ENCODE measurements at places on chromosomes 2 and 18. TPM values are rescaled to one million over a fixed set of nuclear protein-coding genes. Genes with fewer than 3 reads are reported as not detected.
A peak's percentile ranks its signal among the peaks of the same experiment; 100 is the strongest.

DNA sequence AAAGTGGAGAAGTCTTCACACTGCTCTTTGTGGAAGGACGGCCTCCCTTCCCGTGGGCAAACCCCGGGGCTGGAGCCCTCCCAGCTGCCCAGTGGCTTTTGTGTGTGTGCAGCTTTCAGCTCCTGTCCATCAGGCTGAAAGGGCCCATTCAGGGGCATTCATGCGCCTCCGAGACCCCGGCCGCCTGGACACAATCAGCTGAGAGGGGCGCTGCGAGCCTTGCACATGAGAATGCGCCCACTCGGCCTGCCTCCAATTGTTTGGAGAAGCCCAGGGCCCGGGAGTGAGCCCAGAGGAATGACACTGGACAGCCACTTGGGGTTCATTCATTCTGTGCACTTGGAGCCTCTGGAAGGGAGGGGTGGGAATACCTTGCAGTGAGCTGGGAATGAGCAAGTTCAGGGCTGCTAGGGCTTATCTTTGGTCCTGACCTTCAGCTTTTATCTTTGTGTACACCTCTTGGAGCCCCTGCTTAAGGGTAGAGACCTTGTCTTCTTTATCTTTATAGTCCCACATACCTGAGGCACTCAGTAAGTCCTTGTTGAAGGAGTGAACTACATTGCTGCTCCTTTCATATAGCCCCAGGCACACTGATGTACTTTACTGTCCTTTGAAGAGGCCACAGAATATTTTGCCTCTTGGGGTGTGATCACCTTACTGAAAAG is 56.5 kb downstream of the TCF7L1 start:
- no peak overlapping the region for H3K27ac ChIP-seq
- no peak for DNase-seq
- H3K4me3 ChIP-seq, result no peak overlapping the region
- H3K4me1 ChIP-seq, result no peaks in the 10 kb centered on the region
- H3K27me3 ChIP-seq, result no peaks in the 10 kb centered on the region
- H3K36me3 ChIP-seq, result no peaks in the 10 kb centered on the region

- H3K4me1 ChIP-seq, result no peaks in the 10 kb centered on the region
- no peak overlapping the region for H3K27ac ChIP-seq
- no peak for DNase-seq
- no peaks in the 10 kb centered on the region for H3K36me3 ChIP-seq
Measured at GRCh38 chr2:45275806-45276205, 266.6 kb upstream of the SIX2 start.

- no peak for DNase-seq
- no peaks in the 10 kb centered on the region for H3K27me3 ChIP-seq
- no peak overlapping the region for H3K4me3 ChIP-seq
- no peaks in the 10 kb centered on the region for H3K36me3 ChIP-seq
- no peaks in the 10 kb centered on the region for H3K4me1 ChIP-seq
- H3K27ac ChIP-seq, result no peak overlapping the region
Measured at GRCh38 chr2:220227266-220227920, 600.0 kb downstream of the SLC4A3 start.

Gene SKOR2
- total RNA-seq, result not detected

- H3K4me1 ChIP-seq, result peaks cover 3% of the 10 kb centered on the region
- peak overlapping the region; percentile 51 for H3K27ac ChIP-seq
- no peaks in the 10 kb centered on the region for H3K36me3 ChIP-seq
- no peaks in the 10 kb centered on the region for H3K27me3 ChIP-seq
- DNase-seq, result peak; percentile 72
- H3K4me3 ChIP-seq, result no peak overlapping the region
Measured at GRCh38 chr2:131419441-131419840, 55.5 kb upstream of the RAB6D start.

DNA sequence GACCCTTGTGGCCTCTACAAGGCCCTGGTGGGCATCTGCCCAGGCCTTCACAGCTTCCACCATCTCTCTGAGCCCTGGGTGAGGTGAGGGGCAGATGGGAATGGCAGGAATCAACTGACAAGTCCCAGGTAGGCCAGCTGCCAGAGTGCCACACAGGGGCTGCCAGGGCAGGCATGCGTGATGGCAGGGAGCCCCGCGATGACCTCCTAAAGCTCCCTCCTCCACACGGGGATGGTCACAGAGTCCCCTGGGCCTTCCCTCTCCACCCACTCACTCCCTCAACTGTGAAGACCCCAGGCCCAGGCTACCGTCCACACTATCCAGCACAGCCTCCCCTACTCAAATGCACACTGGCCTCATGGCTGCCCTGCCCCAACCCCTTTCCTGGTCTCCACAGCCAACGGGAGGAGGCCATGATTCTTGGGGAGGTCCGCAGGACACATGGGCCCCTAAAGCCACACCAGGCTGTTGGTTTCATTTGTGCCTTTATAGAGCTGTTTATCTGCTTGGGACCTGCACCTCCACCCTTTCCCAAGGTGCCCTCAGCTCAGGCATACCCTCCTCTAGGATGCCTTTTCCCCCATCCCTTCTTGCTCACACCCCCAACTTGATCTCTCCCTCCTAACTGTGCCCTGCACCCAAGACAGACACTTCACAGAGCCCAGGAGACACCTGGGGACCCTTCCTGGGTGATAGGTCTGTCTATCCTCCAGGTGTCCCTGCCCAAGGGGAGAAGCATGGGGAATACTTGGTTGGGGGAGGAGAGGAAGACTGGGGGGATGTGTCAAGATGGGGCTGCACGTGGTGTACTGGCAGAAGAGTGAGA is 2.0 kb downstream of the PROC start:
- no peaks in the 10 kb centered on the region for H3K36me3 ChIP-seq
- H3K27me3 ChIP-seq, result no peaks in the 10 kb centered on the region
- no peaks in the 10 kb centered on the region for H3K4me1 ChIP-seq

Gene CFAP210
- 3.3 TPM for total RNA-seq

DNA sequence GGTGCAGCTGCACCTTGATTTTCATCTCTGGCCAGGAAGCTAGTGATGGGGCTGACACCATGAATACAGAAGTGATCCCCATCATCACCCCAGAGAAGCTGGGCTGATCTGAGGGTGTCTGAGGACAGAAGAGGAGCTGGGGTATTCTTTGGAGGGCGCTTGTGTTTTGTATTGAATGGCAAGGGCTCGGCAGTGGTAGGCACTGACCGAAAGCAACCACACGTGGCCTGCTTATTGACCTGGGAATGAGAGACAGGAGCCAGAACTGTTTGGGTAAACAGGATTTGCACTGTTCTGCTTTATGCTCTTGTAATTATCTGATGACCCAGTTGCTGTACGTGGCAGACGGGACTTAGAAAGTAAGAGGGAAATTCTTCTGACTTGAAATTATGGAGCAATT is 62.6 kb upstream of the RPL31 start:
- H3K4me3 ChIP-seq, result no peak overlapping the region
- no peaks in the 10 kb centered on the region for H3K36me3 ChIP-seq
- DNase-seq, result no peak

Gene CXCR2
- total RNA-seq, result 0.91 TPM

Gene CFAP53
- total RNA-seq, result not detected

All from uterus (tissue), 4 donors.